Gastroesophageal sphincter (tissue), 4 donors: ENCODE measurements at places on chromosomes 13 and 19.
A peak's percentile ranks its signal among the peaks of the same experiment; 100 is the strongest.

- ATAC-seq: no peak
Measured at GRCh38 chr19:34806976-34807860, 34.2 kb upstream of the ZNF599 start.

DNA sequence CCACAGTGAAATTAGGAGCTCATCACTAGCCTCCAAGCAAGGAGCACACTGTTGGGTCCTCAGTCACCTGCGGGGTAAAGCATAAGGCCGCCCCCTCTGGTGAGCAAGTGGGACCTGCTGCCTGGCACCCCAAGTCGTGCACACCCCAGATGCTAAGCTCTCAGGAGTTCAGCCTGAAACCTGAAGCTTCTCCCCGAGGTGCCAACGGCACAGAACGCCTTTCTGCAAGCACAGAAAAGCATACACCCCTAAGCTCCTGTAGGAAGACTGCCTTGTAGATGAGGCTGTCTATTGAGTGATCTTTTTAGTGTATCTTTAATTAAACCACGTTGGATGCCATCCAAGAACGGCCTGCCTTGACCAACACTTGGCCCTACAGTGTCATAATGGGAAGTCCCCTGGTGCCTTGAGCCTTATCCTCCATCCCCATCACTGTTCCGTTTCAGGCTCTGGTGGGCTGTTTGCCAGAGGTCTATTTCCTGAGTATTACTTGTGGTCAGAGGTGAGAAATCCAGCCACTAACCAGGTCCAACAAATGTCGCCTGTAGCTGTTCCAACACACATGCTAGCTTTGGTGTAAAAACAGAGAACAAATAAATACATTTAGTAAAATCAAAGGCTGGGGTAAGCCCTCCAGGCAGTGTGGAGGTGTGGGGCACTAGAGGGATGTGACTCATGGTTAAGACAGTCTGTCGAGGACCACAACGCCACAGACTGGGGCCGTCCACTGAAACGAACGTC, 44.8 kb downstream of the C13orf42 start:
- peak; percentile 27 for ATAC-seq

DNA sequence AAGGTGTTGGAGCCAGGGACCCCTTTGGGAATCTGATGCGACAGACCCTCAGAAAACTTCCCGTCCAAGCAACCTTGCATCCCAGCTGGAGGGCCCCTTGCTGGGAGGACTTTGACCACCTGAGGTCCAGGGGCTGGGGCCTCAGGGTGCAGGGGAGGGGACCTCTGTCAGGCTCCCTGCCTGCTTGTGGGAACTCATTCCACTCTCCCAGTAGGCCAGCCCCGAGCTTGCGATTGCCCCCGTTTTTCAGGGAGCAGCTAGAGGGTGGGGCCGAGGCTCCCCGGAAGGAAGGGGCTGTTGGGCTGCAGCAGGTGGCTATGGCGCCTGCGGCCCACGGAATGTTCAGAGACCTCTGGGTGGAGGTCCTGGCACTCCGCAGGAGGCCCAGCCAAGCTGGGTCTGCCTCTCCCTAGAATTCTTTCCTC, 2.8 kb downstream of the GNA11 start:
- ATAC-seq: no peak

- ATAC-seq: peak; percentile 85
Measured at GRCh38 chr13:110294146-110294545, 12.8 kb downstream of the COL4A1 start.

GRCh38 chr13:68125087-68125480, 894.9 kb upstream of the PCDH9 start:
- no peak for ATAC-seq

GRCh38 chr13:87259479-87260083, 411.6 kb upstream of the SLITRK5 start:
- ATAC-seq: no peak
